ENCODE measurements at places on chromosomes 13 and 19.

GRCh38 chr19:31113293-31113692, 235.9 kb downstream of the TSHZ3 start:
- DNase-seq, result no peak

- DNase-seq, result no peak
Observed at GRCh38 chr13:39200249-39200910, 162.1 kb downstream of the NHLRC3 start.

- DNase-seq, result no peak
Observed at GRCh38 chr19:43777163-43777695, 3.5 kb downstream of the KCNN4 start.

- no peak for DNase-seq
Observed at GRCh38 chr13:37460166-37460565, 138.4 kb downstream of the POSTN start.
